ENCODE measurements at places on chromosomes 1 and 21.

GRCh38 chr1:32491386-32491785 is 26.5 kb downstream of the ZBTB8B start:
- no peak for DNase-seq

- DNase-seq, result no peak
Measured at GRCh38 chr1:188359315-188359714, 1530.6 kb downstream of the PLA2G4A start.

- no peak for DNase-seq
Measured at GRCh38 chr1:192918259-192918658, 109.4 kb downstream of the RGS2 start.

GRCh38 chr21:25115021-25115420 is 492.3 kb downstream of the MRPL39 start:
- DNase-seq, result no peak

DNA sequence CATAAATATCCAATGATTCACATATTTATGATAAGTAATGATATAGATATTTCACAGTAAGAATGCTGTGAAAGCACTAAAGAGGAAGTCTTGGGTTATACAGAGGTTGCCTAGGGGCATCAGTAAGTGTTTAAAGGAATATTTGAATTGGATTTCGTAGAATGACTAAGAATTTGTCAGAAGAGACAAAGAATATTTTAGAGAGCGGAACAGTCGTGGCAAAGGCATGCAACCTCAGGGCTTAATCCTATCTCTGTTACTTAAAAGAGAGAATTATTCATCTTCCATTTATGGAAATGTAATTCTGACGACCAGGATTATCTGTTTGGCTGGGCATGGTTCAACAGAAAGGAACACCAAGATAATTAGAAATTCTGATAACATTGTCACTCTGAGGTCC is 171.9 kb upstream of the NR5A2 start:
- no peak for DNase-seq

DNA sequence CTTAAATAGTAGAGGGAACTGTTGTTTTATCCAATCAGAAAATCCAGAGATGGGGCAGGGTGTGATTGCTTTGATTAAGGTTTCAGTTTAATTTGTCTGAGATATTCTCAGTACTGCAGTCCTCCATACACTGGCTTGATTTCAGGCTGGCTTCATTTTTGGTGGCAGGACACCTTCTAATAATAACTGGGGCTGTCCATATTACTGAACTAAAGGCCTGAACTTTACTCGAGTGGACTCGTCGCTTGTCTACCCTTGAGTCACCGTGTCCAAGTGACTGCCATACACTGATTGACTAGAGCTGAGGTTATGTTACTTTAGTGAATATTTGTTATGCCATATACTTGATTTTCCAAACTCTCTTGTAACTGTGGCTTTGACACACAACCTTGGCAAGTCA is 228.8 kb downstream of the DNAH14 start:
- no peak for DNase-seq

GRCh38 chr1:39177706-39178105 is 26.8 kb upstream of the MACF1 start:
- DNase-seq, result no peak

GRCh38 chr1:35637401-35637809 is 3.9 kb downstream of the PSMB2 start:
- no peak for DNase-seq

DNA sequence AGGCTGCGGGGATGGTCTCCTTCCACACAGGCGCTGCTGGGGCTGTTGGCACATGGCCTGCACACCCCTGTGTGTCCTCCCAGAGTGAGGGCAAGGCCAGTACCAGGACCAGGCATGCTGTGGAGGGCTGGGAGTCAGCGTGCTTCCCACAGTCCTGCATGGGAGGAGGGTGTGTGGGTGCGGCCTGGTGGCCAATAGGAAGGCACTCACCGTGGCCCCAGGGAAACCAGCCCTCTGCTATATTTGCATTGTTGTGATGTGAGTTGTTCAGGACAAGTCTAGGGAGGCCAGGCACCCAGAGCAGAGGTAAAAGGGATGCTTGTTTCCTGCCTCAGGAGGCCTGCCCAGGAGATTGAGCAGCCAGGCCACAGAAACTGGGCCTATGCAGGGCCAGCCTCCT is 59.5 kb downstream of the S100B start:
- no peak for DNase-seq

Measured in activated CD4-positive, alpha-beta T cell treated with anti-CD3 and anti-CD28 coated beads, Interleukin-2, amount 10 ng/mL, durations not matched to agents 7 days and 5 days (primary cell).